GM04503 (cell line): ENCODE measurements at places on chromosomes 7 and 10.

GRCh38 chr7:71772779-71773178, 639.4 kb downstream of the CALN1 start:
- no peak for DNase-seq

GRCh38 chr10:7903851-7904250, 85.5 kb downstream of the TAF3 start:
- no peak for DNase-seq

DNA sequence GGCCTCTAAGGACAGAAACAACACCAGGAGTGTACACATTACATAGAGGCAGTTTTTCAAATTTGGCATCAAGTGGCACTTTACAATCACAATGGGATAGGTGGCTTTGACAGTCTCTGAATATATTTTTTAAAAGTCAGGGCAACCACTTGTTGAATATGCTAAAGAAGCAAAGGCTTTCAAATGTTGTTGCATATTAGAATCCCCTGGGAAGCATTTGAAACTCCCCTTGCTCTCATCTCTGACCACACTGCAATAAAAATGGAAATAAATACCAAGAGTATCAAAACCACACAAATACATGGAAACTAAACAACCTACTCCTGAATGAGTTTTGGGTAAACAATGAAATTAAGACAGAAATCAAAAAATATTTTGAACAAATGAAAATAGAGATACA, 106.5 kb upstream of the RAB11FIP2 start:
- DNase-seq, result no peak

GRCh38 chr7:92813390-92814024, 22.9 kb downstream of the CDK6 start:
- DNase-seq, result no peak

DNA sequence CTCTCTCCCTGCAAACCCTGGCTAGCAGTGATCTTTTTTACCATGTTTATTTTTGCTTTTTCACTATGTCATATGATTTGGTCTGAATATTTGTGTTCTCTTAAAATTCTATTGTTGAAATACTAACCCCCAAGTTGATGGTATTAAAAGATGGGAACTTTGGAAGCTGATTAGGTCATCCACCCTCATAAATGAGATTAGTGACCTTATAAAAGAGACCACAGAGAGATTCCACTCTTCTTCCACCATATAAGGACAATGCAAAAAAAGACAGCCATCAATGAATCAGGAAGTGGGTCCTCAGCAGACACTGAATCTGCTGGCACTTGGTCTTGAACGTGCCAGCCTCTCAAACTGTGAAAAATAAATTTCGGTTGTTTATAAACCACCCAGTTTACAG, 112.8 kb upstream of the KCND2 start:
- DNase-seq, result no peak

DNA sequence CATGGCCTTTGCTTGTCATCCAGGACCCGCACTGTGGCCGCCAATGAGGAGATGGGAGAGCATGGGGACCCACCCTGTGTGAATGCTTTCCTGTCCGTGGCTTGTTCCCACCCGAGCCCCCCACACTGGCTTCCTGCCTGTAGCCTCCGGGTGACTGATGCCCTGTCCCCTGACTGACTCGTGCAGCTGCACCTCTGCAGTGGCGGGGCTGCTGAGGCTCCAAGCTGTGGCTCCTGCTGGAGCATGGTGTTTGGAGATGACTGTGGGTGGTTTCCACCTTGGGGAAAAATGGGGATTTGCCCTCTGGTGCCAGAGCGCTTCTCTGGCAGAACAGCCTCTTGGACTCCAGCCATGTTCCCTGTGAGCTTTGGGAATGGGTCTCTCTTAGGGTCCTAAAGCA, 2.1 kb downstream of the CAMK1D start:
- DNase-seq, result no peak
